Panc1 (cell line): ENCODE measurements at places on chromosomes 3 and 15. TPM values are rescaled to one million over a fixed set of nuclear protein-coding genes. Genes with fewer than 3 reads are reported as not detected.

- DNase-seq = no peak
Measured at GRCh38 chr3:9231006-9231405, 18.4 kb downstream of the SRGAP3 start.

DNA sequence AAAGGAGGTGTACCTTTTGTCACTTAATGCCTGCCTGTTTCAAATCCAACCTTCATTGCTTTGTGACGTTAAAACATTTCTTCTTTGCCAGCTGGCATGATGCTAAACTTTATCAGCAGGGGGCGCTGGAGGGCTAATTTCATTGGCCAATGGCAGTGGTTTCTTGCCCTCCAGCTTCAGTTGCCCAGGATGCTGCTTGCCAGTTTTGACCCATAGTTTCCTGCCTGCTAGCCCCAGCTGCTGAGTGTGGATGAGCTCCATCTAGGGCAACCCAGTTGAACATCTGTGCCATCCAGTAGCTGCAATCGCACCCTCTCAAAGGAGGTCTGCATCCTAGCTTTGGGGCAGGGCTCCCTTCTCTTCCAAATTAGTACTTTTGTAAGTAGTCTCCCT is 22.1 kb downstream of the ACKR2 start:
- DNase-seq = no peak

DNA sequence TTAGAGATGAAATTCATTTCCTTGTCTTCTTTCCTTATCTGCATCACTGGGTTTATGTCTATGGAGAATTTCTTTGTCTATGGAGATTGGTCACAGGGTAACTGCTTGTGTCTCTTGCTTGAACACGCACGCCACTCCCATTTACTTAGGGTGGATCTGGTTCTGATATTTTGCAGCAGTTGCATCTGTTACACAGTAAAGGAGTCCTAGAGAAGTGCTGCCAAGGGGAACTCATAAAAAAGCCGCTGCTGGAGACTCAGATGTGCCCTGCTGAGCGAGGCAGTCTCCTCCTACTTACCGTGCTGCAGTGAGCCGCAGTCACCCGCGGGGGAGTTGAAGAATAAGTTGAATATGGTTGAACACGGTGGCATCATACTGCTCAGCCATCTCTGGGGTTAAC is 105.2 kb upstream of the KLHL25 start:
- no peak for DNase-seq

The CILP gene
- 0.08 TPM for total RNA-seq

DNA sequence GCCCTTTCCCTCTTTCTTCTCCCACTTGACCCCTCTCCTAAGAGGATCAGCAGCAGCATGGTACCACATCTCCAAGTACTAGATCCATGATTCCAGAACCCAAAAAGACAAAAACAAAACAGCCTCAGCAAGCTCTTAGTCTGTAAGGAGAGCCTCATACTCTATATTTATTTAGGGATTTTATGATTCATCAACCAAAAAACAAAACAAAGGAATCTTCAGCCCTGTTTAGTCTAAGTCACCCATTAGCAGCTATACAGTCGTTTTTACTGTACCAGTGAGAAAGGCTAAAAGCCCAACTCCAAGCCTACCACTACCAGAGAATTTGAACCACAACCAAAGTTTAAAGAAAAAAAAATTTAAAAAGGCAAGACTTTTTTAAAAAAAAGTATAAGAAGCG is 1020.3 kb upstream of the CADM2 start:
- DNase-seq = no peak

The STRA6 gene
- total RNA-seq = 1.1 TPM

The TRNT1 gene
- 22.8 TPM for total RNA-seq

DNA sequence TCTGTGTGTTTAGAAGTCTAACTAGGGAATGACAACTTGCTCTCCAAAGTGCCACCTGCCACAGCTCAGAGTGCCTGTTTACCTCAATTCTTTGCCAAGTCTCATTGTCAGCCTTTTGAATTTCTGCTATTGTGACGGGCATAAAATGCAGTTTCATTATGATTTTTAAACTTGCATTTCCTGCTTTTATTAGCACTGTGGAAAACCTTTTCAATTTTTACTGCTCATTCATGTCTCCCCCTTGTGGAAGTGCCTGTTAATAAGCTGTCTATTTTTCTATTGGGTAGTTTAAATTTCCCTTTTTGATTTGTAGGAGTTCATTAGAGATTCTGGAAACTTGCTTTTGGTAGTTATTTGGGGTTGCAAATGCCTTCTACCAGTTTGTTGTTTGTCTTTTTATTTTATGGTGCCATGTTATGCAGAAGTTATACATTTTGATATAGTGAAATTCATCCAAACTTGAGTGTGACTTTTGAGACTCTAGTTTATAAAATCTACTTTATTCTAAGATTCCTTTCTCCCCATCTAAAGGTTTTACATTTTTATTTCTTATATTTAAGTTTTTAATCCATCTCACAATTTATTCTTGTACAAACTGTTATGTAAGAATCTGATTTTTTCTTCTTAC is 53.9 kb upstream of the FRMD4B start:
- DNase-seq = no peak

DNA sequence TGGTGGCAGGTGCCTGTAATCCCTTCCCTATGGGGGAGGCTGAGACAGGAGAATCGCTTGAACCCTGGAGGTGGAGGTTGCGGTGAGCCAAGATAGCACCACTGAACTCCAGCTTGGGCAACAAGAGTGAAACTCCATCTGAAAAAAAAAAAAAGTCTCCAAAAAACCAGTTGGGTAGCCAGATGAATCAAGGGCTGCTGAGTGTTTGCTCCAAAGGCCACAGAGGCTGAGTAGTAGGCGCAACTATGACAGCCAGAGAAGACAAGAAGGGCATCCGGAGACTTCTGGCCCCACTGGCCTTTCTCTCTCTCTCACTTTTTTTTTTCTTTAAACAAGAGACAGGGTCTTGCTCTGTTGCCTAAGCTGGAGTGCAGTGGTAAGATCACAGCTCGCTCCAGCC is 131.8 kb downstream of the SMAD6 start:
- DNase-seq = no peak

DNA sequence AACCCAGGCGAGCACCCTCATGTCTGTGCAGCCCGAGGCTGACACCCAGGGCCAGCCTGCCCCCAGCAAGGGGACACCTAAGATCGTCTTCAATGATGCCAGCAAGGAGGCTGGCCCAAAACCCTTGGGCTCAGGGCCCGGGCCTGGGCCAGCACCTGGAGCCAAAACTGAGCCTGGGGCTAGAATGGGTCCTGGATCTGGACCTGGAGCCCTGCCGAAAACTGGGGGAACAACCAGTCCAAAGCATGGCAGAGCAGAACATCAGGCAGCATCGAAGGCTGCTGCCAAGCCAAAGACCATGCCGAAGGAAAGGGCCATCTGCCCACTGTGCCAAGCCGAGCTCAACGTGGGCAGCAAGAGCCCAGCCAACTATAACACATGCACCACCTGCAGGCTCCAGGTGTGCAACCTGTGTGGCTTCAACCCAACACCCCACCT is 31.4 kb upstream of the APEH start:
- DNase-seq = no peak

DNA sequence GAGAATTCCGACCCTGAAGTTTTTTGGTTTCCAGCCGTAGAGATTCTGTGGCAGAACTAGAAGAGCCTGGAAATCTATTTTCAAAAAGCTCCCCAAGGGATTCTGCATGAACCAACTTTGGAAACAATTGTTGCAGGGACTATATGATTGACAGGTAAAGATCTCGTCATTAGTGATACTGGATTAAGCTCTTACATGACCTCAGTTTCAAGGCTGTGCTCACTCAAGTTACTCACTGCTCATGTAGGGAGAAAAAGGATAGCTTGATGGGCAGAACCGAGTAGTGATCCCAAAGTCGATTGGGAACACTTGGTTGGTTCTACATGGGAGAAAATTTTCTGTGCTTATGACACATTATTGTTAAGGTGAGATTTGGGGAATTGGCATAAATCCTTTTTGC is 142.3 kb upstream of the RASGRP1 start:
- DNase-seq = no peak

DNA sequence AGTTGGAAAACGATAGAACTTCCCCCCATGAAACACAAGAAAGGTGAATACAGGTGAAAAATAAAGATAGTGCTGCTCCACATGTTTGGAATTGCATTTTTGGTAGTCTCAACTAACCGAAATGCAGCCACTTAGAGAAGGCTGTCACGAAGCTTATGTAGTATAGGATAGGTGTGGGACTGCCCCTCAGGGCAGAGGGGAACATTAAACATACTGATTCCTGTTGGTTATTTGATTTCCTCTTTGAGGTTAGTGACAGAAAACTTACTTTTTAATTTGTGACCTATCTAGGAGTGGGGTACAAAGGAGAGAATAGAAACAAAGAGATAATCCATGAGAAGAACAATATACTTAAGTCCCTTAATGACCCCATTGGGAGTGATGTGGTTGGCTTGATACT is 85.8 kb upstream of the SATB1 start:
- no peak for DNase-seq

GRCh38 chr3:173663696-173664111 is 266.2 kb downstream of the NLGN1 start:
- DNase-seq = no peak

- no peak for DNase-seq
Measured at GRCh38 chr3:128083396-128083795, 31.2 kb downstream of the SEC61A1 start.

DNA sequence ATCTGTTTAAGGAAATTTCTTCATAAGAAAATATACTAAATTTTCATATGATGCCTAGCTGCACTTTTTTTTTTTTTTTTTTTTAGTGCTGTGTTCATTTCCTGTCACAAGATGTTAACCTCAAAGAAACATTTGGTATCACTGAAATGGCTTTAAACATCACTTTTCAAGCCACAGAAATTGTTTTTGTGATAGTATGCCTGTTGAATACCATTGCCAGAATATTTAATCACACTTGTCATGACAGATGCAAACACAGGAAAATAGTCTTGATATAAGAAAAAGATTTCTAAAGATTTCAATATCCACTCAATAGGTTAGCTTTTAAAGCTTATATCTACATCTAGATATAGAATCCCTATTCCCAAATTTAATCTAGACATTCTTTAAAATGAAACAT is 608.5 kb upstream of the AGTR1 start:
- DNase-seq = no peak

The C3orf52 gene
- total RNA-seq = 12.6 TPM

- DNase-seq = no peak
Measured at GRCh38 chr15:60496853-60497252, 17.9 kb upstream of the ICE2 start.

DNA sequence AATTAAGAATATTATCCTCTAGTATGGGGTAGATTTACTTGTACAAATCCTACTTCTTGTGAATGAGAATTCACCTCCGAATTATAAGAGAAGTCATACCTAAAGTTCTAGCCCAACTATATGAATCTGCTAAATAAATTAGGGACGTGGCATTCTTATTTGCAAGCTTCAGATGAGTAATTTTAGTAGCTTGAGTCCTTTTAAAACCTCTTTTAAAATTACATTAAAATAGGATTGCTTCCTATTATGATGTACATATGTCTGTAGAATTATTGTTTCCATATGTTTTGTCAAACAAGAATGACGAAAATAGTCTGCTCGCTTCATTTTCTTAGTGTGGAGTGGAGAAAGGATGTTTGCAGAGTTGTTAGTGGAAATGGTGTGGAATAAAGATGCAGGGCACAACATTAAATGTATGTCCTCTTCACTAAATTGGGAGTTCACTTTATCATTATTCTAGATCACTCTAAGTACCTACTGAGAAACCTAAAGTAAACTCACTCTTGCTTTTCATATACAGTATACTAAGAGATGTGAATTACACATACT is 59.4 kb downstream of the CMSS1 start:
- no peak for DNase-seq

DNA sequence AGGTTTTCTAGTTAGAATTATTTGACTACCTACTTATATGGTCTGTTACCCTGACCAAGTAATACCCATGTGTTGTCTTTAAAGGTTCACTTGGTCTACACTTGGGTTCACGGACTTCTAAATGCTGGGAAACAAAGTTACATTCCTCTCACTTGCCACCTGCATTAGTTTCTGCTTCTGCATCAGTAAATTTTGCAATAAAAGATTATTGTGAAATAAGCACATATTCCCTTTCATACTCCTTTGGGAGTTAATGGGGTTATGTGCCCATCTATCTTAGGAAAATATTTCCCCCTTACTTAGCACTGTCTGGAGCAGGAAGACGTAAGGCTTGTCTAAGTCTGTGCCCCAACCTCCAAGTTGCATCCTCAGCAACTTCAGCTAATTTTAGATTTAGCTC is 160.7 kb downstream of the FRMD5 start:
- no peak for DNase-seq

DNA sequence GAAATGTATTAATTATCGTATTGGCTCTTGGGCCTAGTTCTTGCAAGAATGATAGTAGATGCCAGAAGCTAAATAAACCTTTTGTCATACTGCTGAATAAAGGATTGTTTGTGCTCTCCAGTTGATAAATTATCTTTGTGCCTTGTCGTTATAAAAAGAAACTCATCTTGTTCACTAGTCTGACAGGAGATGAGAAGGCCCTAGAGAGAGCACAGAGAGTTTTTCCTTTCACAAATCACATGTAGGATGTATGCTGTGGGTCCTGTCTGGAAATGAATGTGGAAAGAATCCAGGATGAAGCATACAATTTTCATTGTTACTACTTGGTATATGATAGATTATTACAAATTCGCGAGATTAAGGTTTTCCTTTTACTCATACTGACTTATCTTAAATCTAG is 113.0 kb downstream of the NLGN1 start:
- no peak for DNase-seq

The FBXW12 gene
- total RNA-seq = not detected

The CFAP100 gene
- not detected for total RNA-seq

- DNase-seq = no peak
Measured at GRCh38 chr15:97076011-97076410, 745.5 kb downstream of the NR2F2 start.

GRCh38 chr15:35630985-35631384 is 85.0 kb upstream of the DPH6 start:
- DNase-seq = no peak

GRCh38 chr3:193832833-193833413 is 239.9 kb downstream of the OPA1 start:
- no peak for DNase-seq

DNA sequence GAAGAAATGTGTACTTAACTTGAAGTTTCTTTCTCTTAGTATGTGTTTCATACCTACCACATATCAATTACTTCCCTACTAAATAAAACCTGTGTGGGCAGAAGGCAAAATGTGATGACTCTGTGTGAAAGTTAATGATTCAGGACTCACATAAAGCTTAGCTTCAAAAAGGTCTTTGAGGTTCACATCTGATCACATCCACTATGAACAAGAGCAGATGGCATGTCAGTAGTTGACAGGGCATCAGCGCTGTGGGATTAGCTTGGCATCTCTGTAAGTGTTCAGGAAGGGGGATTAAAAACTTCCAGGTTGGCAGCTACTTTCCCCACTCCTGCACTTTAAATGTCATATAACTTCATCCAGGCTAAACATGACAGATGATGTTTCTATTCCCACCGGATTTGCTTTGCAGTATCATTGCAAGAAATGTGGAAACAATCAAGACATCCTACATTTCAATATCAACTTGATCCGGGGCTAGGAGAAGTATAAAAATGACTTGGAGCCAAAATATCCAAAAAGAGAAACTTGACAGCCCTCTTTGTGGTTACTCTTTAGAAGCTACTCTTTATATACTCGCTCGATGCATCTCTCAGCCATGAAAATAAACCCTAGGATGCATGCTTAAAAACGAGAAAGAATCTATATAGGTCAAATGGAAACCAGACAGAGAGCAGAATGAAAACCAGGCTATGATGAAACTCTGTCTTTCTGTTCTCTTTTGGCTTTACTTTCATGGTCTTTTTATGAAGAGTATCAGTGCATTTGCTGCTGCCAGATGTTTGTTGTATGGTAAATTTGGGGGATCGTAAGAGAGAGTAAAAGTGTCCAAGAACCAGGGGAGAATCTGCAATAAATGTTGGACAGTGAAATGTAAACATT is 273.1 kb upstream of the ALCAM start:
- no peak for DNase-seq

The WNT7A gene
- not detected for total RNA-seq

The PIERCE2 gene
- 2.8 TPM for total RNA-seq

The KCNMB3 gene
- total RNA-seq = 5.8 TPM
